ENCODE measurements at places on chromosomes 4 and X. TPM values are rescaled to one million over a fixed set of nuclear protein-coding genes. Genes with fewer than 3 reads are reported as not detected.

DNA sequence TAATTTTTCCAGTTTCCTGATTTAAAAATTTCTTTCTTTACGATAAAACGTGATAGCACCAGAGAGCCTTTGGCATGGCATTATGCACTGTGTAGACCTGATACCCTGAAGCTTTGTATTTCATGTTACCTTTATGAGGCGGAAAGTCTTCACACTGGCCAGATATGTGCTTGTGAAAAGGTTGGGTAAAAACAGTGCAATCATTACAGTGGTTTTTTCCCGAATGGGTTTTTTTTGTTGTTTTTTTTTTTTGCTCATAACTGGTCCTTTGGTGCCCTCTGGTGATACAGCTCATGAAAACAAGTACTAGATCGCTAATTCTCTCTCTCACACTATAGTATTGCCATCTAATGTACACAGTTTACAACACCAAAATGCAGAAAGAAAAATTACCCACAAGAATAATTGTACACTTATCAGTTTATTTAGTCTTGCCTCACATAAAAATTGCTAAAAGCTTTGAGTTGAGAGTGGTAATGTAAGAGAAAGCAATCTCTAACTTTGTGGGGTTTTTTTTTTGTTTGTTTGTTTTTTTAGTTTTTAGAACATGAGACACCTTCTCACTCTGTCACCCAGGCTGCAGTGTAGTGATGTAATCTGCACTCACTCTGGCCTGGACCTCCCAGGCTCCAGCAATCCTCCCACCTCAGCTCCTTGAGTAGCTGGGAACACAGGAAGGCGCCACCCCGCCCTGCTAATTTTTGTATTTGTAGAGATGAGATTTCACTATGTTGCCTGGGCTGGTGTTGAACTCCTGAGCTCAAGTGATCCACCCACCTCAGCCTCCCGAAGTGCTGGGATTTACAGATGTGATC is 21.3 kb downstream of the SPCS3 start:
- H3K27me3 ChIP-seq, result no peaks in the 10 kb centered on the region
- H3K27ac ChIP-seq, result no peak overlapping the region
- H3K36me3 ChIP-seq, result no peaks in the 10 kb centered on the region
- no peaks in the 10 kb centered on the region for H3K4me1 ChIP-seq
- no peak overlapping the region for H3K4me3 ChIP-seq
- no peak for DNase-seq

DNA sequence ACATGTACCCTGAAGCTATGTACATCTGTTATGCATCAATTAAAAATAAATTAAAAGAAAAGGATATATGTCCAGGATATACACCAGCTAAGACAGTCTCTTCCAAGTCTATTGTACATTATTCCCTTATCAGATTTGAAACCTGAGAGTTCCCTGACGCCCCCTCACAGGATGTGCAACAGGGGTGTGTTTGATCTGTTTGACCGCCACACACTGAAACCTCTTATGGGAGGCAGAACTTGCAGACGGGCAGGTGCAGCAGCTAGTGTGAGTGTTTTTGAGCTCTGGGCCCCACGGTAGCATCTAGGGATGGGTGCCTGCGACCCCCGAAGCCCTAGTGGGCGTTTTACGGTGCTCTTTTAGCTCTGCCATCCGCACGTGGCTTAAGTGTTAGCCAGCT is 4.7 kb downstream of the XG start:
- no peak for DNase-seq
- no peaks in the 10 kb centered on the region for H3K27me3 ChIP-seq
- no peak overlapping the region for H3K4me3 ChIP-seq
- no peaks in the 10 kb centered on the region for H3K36me3 ChIP-seq
- no peak overlapping the region for H3K27ac ChIP-seq

DNA sequence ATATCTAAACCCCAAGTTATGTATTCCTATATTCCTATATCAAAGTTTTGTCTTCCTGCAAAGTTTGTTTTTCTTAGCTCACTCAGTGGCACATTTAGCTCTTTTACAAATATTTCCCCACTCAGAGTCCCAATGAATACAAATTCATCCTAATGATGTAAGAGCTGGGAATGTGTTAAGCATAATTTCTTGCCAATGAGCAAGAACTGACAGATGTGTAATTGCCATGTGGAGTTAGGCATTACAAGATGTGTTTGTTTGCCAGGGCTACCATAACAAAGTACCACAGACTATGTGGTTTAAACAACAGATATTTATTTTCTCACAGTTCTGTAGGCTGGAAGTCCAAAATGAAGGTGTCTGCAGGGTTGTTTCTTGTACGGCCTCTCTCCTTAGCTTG is 302.1 kb downstream of the KCTD8 start:
- H3K36me3 ChIP-seq, result no peaks in the 10 kb centered on the region
- H3K27me3 ChIP-seq, result no peaks in the 10 kb centered on the region
- H3K4me3 ChIP-seq, result no peak overlapping the region
- no peak for DNase-seq

DNA sequence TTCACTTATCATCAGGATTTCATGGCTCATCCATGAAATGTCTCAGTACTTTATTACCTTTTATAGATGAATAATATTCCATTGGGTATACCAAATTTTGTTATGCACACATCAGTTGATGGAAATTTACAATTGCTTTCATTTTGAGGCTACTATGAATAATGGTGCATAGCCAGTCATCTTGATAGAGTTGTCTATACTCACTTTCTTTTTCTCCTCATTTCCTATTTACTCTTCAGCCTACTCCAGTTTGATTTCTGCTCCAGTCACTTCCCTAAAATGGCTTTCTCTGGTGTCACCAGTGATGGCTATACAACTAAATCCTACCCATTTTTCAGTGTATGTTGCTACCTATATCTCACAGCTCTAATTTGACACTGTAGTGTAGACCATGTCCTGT is 743.5 kb upstream of the MAGEB2 start:
- no peak for DNase-seq
- H3K27ac ChIP-seq, result no peak overlapping the region
- no peaks in the 10 kb centered on the region for H3K27me3 ChIP-seq
- no peaks in the 10 kb centered on the region for H3K36me3 ChIP-seq
- no peaks in the 10 kb centered on the region for H3K4me1 ChIP-seq

- DNase-seq, result no peak
- H3K27ac ChIP-seq, result no peak overlapping the region
- H3K36me3 ChIP-seq, result no peaks in the 10 kb centered on the region
- H3K4me1 ChIP-seq, result no peaks in the 10 kb centered on the region
Measured at GRCh38 chr4:165621983-165622382, 243.2 kb downstream of the CPE start.

GRCh38 chrX:65668377-65669310 is 1.2 kb downstream of the MSN start:
- peak; percentile 55 for DNase-seq
- H3K27me3 ChIP-seq, result no peaks in the 10 kb centered on the region
- H3K4me3 ChIP-seq, result peak overlapping the region; percentile 73
- peak overlapping the region; percentile 91 for H3K27ac ChIP-seq
- peaks cover 6% of the 10 kb centered on the region for H3K4me1 ChIP-seq
- H3K36me3 ChIP-seq, result no peaks in the 10 kb centered on the region

GRCh38 chr4:176185051-176185450 is 10.3 kb downstream of the SPATA4 start:
- no peaks in the 10 kb centered on the region for H3K36me3 ChIP-seq
- H3K27me3 ChIP-seq, result no peaks in the 10 kb centered on the region
- H3K4me3 ChIP-seq, result no peak overlapping the region
- H3K27ac ChIP-seq, result peak overlapping the region; percentile 79
- no peak for DNase-seq

DNA sequence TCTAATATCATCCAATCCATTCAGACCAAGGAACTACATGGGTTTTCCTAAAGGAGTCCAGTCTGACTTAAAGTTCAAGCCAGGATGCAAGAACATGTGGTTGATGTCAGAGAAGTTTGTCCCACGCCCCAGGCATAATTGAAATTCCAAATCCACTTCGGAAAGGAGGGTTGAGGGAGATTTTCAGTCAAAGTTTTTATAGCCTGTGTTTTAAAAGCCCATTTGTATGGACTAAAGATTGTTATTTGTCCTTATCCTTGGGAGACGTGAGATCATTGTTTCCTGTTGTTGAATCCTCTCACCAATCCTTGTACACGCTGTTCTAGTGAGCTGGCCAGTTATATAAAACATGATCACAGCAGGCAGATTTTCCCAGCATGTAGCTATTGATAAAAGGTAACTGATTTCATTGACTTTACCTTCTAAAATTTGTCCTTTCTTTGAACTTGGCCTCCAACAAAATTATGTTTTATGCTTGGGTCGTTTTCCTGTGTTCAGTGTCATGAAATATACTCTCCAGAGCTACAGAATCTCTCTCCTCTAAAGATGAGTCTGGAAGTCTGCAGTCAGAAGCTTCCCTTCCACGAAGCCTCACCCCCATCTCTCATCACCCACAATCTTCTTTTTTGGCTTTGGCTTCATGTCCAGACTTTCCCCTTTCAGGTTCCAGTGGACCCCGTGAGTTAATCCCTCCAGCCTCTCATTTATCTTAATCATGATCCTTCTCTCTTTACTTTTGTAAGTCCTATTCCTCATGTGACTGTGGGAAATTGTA is 92.9 kb downstream of the ATP10D start:
- H3K27ac ChIP-seq, result peak overlapping the region; percentile 83
- DNase-seq, result no peak
- H3K4me1 ChIP-seq, result peaks cover 21% of the 10 kb centered on the region
- H3K36me3 ChIP-seq, result peaks cover 27% of the 10 kb centered on the region
- no peak overlapping the region for H3K4me3 ChIP-seq

The TMEM47 gene
- 117 TPM for total RNA-seq

The TAF7L gene
- not detected for total RNA-seq

The FAM156A gene
- 50.9 TPM for total RNA-seq

All from ascending aorta (tissue), 2 donors.